Dorsolateral prefrontal cortex (tissue), 122 donors: ENCODE measurements at places on chromosomes 12 and 14.

GRCh38 chr14:90518941-90519256 is 122.1 kb downstream of the CALM1 start:
- DNase-seq, result no peak

GRCh38 chr14:63933110-63933509 is 80.3 kb downstream of the SYNE2 start:
- no peak for DNase-seq

GRCh38 chr12:128079-128478 is 61.5 kb downstream of the IQSEC3 start:
- no peak for DNase-seq

GRCh38 chr14:104724407-104724980 is 465 bp downstream of the ADSS1 start:
- DNase-seq, result no peak

- DNase-seq, result peak; percentile 64
Measured at GRCh38 chr12:122980183-122981035, at the start of gene ARL6IP4. Gene ARL6IP4, plus strand, starts transcription at chr12:122980681. Its CDS starts 459 bp downstream, at chr12:122981140.

- no peak for DNase-seq
Measured at GRCh38 chr14:29316936-29317335, 550.3 kb downstream of the FOXG1 start.

DNA sequence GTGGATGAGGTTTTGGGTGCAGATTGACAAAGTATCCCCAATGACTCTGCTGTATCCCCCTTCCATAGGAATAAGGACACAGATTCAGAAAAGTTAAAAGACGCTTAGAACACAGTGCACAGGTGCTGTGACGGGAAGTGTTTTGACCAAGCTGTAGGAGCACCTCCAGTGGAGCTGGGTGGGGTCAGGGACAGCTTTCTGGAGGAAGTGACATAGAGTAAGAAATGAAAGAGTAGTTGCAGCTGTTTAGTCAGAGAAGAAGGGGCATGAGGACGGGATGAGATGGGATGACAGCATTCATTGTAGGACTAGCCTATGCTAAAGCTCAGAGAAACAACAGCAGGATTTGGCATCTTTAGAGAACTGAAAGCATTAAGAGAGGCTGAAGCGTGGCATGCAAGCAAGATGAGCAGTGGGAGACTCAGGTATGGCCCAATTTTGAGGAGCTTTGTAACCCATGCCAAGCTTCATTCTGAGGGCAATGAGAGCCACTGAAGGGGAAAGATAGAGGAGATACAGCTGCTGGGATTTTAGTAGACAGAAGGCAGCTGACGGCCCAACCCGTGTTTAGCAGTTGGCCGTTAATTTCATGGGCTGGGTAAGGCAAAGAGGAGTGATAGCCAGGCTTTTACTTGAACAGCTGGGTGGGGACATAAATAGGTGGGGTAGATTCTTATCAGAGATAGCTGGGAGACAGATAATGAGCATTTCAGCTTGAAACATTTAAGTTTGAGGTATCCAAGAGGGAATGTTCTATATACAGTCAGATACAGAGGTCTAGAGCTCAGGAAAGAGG is 131.8 kb upstream of the KRAS start:
- no peak for DNase-seq

DNA sequence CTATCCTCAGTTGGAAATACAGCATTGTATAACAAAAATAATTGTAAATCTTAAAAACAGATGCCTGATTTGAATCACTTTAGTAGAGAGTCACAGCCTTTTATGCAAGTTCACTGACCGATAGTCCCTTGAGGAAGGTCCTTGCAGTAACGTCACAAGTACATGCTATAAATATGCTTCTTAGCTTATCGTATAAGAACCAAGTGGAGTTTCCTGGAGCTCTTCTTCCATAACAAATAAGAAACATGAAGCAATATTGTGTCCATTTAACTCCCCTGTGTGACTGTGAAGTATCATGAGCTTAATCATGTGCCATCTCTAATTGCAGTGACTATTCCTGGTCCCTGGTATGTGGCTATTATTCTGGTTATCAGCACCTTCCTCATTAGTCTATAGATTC is 107.9 kb downstream of the SLC38A4 start:
- DNase-seq, result no peak

- DNase-seq, result no peak
Measured at GRCh38 chr12:92519284-92519683, 183.5 kb upstream of the PLEKHG7 start.

GRCh38 chr14:93884950-93885349 is 42.2 kb upstream of the FAM181A start:
- no peak for DNase-seq

GRCh38 chr14:104520620-104521410 is 58.7 kb upstream of the C14orf180 start:
- no peak for DNase-seq
